ENCODE measurements at places on chromosomes 6 and 20.

GRCh38 chr6:140736231-140736630 is 1361.8 kb upstream of the CITED2 start:
- DNase-seq: no peak

GRCh38 chr6:104858642-104859041 is 1.1 kb downstream of the HACE1 start:
- DNase-seq: no peak

- DNase-seq: peak; percentile 65
Measured at GRCh38 chr6:112501705-112502104, 154.6 kb downstream of the RFPL4B start.

DNA sequence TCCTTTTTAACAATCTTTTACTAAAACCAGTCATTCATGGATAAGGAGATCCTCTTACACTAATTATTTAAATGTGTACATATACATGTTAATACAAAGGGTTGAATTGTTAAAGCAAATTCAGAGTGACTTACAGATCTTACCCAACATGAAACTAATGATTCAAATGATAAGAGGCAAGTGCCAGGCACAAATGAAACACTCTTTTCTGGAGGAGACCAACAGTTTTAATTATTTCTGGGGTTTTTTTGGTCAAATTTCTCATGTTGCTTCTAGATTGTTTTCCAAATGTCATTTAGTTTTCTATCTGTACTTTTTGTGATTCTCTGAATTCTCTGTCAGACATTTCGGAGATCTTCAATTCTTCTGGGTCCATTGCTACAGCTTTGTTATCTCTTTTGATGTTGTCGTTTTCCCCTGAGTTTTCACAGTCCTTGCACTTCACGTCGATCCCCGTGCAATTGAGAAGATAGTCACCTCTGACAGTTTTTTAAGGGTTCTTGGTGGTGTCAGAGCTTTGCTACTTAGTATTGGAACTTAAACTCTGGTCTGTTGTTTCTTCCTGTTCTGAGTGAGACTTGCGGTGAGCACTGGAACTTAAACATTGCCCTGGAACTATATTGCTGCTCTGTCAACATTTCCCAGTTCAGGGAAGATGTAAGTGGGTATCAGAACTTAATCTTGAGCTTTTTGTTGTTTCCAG is 23.2 kb downstream of the MAS1 start:
- no peak for DNase-seq

DNA sequence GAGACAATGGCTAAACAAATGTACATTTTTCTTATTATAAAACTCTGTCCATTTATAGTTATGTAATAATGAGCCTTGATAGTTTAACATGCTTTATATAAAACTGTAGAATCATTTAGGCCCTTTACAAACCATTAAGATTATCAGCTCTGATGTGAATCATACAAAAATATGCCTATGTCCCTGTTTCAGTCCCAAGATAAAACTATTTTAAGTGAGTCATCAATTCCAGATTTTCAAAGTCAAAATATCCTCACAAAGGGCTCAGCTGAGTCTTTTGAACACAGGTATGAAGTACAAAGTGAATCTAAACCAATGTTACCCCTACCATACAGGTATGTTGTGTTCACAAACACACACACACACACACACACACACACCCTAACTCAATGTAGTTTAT is 88.0 kb downstream of the PTPRK start:
- no peak for DNase-seq

DNA sequence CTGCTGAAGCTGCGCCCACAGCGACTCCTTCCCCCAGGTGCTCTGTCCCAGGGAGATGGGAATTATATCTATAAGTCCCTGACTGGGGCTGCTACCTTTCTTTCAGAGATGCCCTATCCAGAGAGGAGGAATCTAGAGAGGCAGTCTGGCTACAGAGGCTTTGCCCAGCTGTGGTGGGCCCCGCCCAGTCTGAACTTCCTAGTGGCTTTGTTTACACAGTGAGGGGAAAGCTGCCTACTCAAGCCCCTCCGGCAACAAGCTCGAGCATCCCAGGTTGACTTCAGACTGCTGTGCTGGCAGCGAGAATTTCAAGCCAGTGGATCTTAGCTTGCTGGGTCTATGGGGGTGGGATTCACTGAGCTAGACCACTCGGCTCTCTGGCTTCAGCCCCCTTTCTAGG is 152.5 kb upstream of the MAP3K7 start:
- DNase-seq: no peak

- DNase-seq: no peak
Measured at GRCh38 chr6:165721356-165721755, 58.3 kb upstream of the PDE10A start.

DNA sequence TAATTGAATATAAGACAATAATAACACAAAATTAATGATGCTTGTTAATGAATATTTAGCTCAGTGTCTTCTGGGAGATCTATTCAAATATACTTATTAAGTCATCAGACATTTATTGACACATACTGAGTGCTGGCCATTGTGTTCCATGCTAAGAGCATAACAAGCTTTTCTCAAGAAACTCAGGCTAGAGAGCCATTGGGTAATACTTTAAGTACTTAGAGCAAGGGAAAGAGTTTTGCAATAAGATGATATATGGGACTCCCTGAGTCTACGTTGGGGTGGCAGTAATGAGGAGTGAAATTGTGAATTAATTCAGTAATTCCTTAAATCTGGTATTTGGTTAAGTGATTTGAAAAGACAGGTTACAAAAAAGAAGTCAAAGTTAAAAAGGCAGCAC is 11.1 kb downstream of the TMEM200A start:
- DNase-seq: no peak

DNA sequence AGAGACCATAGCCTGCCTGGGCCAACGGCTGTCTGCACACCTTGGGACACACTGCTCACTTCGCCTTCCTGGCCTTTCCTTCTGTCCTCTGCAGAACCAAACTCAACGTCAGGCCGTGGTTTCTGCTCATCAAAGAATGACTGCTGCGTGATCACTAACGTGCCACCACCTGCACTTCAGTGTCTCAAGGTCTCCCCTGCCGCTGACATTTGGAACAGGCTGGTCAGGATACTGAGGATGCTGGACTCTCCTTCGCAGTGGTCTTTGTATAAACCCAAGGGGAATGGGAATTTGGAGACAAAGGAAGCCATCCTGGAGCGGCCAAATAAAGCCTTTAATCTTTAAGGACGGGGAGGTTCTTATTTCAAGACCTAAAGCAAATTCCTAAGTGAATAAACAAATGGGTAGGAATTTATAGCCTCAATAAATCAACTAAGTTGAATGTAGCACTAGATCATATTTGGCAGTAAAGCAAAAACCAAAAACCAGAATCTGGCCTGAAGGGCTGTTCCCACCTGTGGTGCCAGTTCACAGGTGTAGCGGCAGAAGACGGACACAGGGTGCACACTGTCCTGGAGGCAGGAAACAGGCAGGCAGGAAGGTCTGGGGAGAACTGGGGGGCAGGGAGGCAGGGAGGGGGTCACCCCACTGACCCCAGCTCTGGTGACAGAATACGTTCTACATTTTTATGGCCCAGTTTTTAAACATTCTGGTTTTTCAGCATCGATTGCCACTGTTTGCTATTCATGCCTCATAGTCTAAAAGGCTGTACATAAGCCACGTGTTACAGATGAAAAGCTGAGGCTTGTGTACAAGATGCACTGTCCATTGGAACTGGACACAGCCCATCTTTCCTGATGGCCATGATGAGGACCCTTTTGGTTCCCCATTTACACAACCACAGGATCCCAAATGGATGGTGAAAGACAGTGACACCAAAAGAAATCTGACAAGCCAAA is 36.6 kb downstream of the ABHD12 start:
- DNase-seq: no peak

GRCh38 chr20:58431134-58431533 is 42.1 kb downstream of the VAPB start:
- no peak for DNase-seq

DNA sequence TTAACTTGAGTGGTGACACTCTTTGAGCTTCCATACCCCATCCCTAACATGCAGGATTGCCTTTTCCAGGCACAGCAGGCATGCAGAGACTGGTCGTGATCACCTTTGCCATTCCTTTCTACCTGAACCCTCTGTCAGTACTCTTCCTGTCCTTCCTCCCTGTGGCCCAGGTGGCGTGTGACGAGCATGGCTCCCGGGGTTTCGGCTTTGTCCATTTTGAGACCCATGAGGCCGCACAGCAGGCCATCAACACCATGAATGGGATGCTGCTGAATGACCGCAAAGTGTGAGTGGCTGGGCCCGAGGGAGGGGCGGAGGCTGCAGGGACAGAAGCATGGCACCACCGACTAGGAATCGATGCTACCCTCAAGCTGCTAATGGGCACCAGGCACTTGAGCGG is 6.7 kb downstream of the PABPC1L start:
- no peak for DNase-seq

Measured in putamen (tissue), 1 donor.